ENCODE measurements at places on chromosomes 1 and 21.

- peak; percentile 68 for DNase-seq
Observed at GRCh38 chr1:91924146-91924545, 25.1 kb upstream of the BRDT start.

GRCh38 chr1:156885314-156885713 is 8.2 kb upstream of the PEAR1 start:
- no peak for DNase-seq

GRCh38 chr1:74050386-74050785 is 147.6 kb downstream of the LRRIQ3 start:
- no peak for DNase-seq

DNA sequence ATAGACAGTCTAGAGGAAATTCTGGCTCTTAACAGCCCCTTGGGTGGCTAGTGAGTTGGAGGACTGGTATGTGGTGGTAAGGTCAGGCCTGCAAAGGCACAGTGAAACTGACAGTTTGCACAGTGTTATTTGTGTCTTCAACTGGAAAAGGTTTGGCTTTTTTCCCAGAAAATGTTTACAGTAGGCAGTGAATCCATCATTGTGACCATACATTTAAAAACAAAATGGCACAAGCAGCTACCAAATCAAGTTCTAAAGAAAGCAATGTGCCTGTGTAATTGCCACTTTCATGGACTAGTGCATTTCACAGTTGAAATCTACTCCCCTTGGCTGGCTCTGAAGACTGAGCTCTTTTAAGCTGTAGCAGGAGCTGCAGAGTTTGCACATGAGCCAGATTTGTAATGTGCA is 24.8 kb downstream of the ATPAF1 start:
- DNase-seq: no peak

DNA sequence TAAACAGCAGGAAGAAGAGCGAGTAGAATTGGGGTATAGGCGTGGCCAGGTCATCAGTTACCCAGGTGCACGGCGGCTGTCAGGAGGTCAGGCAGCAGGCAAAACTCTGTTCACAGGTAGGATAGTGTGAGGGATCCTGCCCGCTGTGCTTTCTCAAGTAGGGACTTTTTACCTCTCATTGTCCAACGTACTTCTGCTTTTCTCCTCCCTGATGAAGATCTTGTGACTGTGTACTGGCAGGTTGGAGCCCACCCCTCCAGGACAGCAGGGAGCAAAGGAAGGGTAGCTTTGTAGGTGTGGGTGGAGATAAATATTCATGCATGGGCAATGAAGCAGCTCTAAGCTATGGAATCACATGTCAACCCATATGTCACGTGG is 373.5 kb downstream of the KIF26B start:
- no peak for DNase-seq

- DNase-seq: no peak
Observed at GRCh38 chr1:68128157-68128556, 77.7 kb upstream of the DIRAS3 start.

DNA sequence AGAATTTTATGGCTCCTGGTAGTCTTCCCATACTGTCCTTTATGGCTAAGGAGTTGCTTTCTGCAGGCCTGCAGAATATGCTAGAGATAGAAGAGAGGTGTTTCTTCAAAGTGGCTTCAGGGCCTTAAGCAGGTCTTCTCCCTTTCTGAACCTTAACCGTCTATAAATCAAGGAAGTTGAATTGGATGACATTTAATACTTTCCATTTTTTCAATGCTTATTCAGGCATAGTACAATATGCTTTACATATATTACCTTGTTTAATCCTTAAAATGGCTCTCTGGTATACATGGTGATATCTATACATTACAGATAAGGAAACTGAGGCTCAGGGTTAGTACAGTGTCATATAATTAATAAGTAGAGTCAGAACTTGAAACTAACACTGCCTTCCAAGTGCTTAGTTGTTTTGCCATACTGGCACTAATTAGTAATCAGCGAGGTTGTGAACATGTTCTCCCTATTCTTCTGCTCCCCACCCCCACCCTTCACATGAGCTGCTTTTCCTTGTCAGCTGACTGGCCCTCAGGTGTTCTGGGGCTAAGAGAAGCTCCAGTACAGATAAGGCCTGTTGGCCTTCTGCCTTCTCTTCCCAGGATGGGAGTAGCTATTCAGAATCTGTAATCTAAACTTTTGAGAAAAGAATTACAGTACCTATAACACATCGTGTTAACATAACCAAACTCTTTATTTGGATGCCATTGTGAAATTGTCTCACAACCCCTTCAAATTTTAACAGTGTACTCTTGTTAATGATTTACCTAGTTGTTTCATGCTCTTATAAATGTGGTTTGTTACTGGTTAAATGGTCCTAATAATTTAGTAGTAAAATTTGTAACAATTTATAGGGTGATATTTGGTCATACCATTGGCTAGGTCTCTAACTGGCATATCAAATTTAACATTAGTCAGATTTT is 13.6 kb downstream of the NFYC start:
- DNase-seq: no peak

GRCh38 chr1:232101231-232101630 is 474.6 kb downstream of the DISC1 start:
- DNase-seq: no peak

DNA sequence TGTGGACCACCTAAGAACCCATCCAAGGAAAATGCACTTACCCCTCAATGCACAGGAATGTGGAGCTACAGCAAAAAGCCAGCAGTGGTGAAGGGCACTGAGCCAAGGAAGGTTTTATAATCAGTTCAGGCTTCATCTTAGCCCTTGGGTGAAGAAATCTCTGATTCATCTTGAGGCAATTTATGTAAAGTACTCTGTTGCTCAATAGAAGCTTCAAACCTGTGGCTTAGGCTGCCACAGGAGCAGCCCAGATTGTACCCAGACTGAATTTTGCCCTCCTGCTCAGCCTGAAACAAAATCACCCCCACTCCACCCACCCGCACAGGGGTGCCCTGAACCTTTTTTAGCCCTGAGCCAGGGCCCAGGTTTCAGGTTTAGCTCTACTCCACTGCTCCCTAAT is at the start of gene S100A12:
Gene S100A12, minus strand, starts transcription at position 111 of the 400 bp plus-strand sequence. CDS start 1,029 bp downstream, outside the sequence.
- peak; percentile 56 for DNase-seq

DNA sequence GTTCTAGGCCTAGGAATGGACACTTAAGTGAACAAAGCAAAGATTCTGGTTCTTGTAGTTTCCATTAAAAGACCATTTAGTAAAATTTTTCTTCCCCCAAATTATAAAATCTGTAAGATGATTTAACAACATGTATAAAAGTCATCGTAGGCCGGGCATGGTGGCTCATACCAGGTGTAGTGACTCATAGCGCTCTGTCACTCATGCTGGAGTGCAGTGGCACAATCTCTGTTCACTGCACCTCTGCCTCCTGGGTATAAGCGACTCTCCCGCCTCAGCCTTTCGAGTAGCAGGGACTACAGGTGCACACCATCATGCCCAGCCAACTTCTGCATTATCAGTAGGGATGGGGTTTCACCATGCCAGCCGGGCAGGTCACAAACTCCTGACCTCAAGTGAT is 9.1 kb downstream of the ASPM start:
- DNase-seq: no peak

- DNase-seq: no peak
Observed at GRCh38 chr1:11704691-11705475, 13.4 kb downstream of the DRAXIN start.

GRCh38 chr1:6123083-6123482 is 57.0 kb downstream of the CHD5 start:
- DNase-seq: no peak

DNA sequence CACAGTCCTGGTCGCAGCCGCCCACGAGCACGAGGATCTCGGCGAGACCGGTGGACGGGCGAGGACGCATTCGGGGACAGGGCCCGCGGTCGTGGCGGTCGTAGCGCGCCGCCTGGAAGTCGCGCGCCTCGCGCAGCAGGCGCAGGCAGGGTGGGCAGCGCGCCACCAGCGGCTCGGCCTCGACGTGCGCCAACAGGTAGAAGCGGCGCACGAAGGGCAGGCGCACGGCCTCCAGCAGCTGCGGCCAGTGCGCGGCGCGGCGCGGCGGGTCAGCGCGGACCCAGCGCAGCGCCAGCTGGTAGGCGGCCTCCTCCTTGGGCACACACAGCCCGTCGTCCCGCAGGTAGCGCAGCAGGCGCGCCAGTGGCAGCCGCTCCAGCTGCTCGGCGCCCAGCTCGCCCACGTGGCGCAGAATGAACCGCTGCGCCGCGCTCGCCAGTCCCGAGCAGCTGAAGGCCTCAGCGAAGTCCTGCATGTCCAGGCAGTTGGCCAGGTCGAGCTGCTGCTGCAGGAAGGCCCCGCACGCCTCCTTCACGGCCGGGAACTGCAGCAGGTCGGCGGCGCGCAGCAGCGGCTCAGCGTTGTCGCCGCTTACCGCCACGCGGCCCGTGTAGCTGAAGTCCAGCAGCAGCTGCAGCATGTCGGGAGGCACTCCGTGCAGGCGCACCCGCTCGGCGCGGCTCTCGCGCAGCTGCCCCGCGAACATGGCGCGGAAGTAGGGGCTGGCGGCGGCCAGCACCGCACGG is 573 bp downstream of the KLHL21 start:
- peak; percentile 88 for DNase-seq

- no peak for DNase-seq
Observed at GRCh38 chr21:42230178-42230577, 11.2 kb downstream of the ABCG1 start.

- DNase-seq: no peak
Observed at GRCh38 chr1:198620218-198620617, 18.6 kb upstream of the PTPRC start.

- DNase-seq: no peak
Observed at GRCh38 chr1:160808289-160808688, 12.3 kb downstream of the LY9 start.

DNA sequence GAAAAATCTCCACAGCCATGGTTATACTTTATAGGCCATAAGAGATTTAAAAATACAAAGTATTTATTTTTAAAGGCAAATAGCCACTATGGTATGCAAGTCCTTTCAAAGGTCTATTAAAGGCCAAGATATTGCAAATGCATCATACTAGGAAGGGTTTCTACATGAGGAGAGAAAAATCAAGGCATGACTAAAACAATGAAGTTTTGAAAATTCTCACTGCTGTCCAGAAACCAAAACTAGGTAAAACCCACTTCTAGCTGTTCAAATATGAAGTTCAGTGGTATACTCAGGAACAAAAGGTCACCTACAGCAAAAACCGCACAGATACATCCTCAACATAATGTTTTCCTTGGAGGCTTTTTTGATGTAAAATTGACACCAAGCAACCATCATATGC is 75.0 kb downstream of the EPS15 start:
- DNase-seq: no peak

DNA sequence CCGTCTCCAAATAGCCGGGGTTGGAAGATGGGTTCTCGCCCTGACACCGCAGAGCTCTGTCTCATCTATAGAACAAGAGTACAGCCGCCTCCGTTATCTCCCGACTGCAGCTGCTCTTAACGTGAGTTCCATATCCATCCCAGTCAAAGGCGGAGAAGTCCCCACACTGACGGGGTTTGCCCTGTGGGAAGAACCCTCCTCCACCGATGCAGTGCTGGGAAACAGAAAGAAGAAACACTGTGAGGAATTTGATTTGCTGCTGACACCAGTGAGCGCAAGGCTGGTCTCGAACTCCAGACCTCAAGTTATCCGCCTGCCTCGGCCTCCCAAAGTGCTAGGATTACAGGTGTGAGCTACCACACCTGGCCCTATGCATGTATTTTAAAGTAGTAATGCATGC is 9.5 kb downstream of the ITLN2 start:
- DNase-seq: no peak

DNA sequence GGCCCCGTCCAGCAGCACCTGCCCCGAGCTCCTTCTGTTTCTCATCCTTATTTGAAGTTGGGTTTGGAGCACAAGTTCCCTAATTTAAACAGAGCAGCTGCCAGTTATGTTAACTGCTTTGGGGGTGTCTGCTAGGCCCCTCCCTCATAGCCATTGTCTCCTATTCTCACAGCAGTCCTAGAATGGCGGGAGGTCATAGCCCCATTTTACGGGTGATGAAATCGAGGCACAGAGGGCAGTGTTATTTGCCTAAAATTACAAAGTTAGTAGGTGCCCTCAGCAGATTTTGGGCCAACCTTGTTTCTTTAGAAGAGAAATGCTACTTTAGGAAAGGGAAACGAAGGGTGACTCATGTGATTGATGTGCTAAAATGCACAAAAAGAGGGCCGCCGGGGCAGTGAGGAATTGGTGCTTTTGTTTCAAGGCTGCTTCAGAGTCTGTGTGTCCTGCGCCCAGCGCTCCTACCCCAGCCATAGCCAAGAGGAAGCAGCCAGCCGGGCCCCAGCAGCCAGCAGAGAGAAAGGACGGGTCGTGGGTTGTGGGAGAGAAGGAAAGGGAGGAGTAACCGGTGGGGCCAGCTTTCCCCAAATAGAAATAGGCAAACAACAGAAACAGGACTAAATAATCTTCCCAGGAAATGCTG is 13.0 kb downstream of the VANGL1 start:
- no peak for DNase-seq

GRCh38 chr1:21089731-21090130 is 87.0 kb downstream of the EIF4G3 start:
- DNase-seq: no peak

GRCh38 chr1:43877101-43877500 is 56.5 kb upstream of the ARTN start:
- DNase-seq: peak; percentile 73

GRCh38 chr1:180652792-180653191 is 21.0 kb downstream of the XPR1 start:
- no peak for DNase-seq

DNA sequence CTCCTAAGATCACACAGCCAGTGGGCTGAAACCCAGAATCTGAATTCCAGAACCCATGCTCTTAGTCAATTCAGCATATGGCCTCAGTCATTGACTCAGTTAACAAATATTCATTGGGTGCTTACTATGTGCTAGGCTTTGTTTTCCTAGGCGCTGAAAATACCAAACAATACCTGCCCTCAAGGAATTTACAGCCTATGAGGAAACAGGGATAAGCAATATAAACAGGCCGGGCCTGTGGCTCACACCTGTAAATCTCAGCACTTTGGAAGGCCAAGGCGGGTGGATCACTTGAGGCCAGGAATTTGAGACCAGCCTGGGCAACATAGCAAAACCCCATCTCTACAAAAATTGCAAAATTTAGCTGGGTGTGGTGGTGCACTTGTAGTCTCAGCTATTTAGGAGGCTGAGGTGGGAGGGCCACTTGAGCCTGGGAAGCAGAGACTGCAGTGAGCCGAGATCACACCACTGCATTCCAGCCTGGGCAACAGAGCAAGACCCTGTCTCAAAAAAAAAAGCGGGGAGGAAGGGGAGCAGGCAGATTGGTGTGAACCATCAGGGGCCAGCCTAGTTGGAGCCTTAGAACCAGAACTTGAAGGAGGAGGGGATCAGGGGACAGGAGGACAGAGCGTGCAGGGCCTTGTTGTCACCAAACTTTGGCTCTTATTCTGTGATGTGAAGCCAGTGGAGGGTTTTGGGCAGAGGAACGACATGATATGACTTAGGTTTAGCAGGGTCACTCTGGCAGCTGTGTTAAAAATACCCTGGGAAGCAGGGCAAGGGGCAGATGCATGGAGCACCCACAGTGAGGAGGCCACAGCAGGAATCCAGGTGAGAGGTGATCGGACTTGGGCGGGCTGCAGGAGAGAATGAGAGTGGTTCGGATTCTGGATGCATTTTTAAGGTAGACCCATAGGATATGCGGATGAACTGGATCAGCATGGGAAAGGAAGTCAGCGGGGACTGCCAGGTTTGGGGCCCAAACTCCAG is 5.8 kb downstream of the TINAGL1 start:
- no peak for DNase-seq
